Glutamatergic neuron (in vitro differentiated cells): ENCODE measurements at places on chromosomes 6 and 20. TPM values are rescaled to one million over a fixed set of nuclear protein-coding genes. Genes with fewer than 3 reads are reported as not detected.

The KIFC1 gene
- 14.8 TPM for total RNA-seq

The SYTL3 gene
- 2.8 TPM for total RNA-seq

The WFDC5 gene
- total RNA-seq: not detected

The LPA gene
- total RNA-seq: 1.9 TPM

- H3K4me1 ChIP-seq: no peaks in the 10 kb centered on the region
- no peak overlapping the region for H3K27ac ChIP-seq
- no peak for DNase-seq
- H3K27me3 ChIP-seq: peaks cover 2% of the 10 kb centered on the region
- H3K36me3 ChIP-seq: peaks cover 4% of the 10 kb centered on the region
Observed at GRCh38 chr20:51588762-51589161, 46.2 kb upstream of the NFATC2 start.

- no peaks in the 10 kb centered on the region for H3K36me3 ChIP-seq
- DNase-seq: no peak
- H3K4me3 ChIP-seq: no peak overlapping the region
- no peak overlapping the region for H3K27ac ChIP-seq
- H3K4me1 ChIP-seq: peaks cover 4% of the 10 kb centered on the region
Observed at GRCh38 chr20:7971536-7972280, 31.4 kb upstream of the HAO1 start.

- H3K4me3 ChIP-seq: peak overlapping the region; percentile 93
- no peaks in the 10 kb centered on the region for H3K36me3 ChIP-seq
- peaks cover 5% of the 10 kb centered on the region for H3K27me3 ChIP-seq
- peaks cover 10% of the 10 kb centered on the region for H3K4me1 ChIP-seq
Observed at GRCh38 chr6:2245877-2246863, 765 bp upstream of the GMDS start.

- H3K36me3 ChIP-seq: no peaks in the 10 kb centered on the region
- H3K4me3 ChIP-seq: peak overlapping the region; percentile 77
Observed at GRCh38 chr6:158799051-158799792, 19.9 kb downstream of the EZR start.

DNA sequence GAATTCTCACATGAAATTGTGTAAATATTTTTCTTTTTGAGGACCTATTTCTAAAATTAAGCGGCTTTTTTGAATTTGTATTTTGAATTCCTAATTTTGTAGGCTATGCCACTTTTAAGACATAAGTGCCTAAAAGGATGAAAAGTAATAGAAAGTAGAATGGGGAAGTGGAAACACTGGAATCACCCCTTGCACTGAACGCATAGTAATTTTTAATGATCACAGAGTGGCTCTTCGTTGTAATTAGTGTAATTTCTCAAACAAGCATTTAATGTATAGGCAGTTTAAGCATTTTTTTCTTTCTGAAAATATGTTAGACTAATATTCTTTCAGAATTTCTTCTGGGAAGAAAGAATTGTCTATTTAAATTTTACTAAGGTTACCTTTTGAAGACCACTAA, 73.2 kb downstream of the ARID1B start:
- H3K4me1 ChIP-seq: peaks cover 71% of the 10 kb centered on the region
- DNase-seq: no peak
- H3K27ac ChIP-seq: no peak overlapping the region

DNA sequence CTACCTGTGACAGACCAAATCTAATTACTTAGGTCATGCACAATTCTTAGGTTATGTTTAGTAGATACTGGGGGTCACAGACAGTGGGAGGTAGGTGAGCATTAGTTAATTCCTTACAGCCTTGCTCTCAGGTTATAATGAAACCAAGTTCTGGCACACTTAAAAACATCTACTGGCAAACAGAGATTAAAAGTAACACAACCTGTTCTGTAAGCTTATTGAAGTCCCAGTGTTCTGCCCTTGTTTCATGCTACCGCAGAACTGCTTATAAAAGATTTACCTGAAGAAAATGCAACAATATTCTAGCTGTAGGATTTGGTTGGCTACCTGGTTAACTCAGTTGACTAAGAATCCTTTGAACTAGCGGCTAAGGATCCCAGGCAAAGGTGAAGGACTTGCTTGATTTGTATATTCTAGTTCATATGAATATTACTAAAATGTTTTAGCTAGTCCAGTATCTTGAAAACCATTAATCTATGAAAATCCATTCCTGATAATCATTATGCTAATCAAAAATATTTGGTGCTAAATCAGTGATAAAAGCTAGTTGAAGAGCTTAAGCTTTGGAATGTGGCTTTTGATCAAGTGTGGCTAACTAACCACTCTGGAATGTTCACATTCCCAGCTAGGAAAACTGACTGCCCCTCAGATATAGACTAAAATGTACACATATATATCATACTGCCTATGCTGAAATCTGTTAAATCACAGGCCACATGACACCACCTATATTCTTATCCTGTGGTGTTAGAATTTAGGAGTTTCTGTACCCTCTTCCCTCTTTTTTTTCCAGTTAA, 7.2 kb downstream of the PEX3 start:
- no peak overlapping the region for H3K4me3 ChIP-seq
- no peak for DNase-seq
- no peaks in the 10 kb centered on the region for H3K36me3 ChIP-seq
- H3K27me3 ChIP-seq: no peaks in the 10 kb centered on the region
- H3K27ac ChIP-seq: no peak overlapping the region
- H3K4me1 ChIP-seq: peaks cover 2% of the 10 kb centered on the region

- H3K4me1 ChIP-seq: peaks cover 2% of the 10 kb centered on the region
- no peaks in the 10 kb centered on the region for H3K27me3 ChIP-seq
- H3K4me3 ChIP-seq: no peak overlapping the region
- no peak for DNase-seq
- no peak overlapping the region for H3K27ac ChIP-seq
- no peaks in the 10 kb centered on the region for H3K36me3 ChIP-seq
Observed at GRCh38 chr20:12217382-12217781, 299.7 kb downstream of the BTBD3 start.

DNA sequence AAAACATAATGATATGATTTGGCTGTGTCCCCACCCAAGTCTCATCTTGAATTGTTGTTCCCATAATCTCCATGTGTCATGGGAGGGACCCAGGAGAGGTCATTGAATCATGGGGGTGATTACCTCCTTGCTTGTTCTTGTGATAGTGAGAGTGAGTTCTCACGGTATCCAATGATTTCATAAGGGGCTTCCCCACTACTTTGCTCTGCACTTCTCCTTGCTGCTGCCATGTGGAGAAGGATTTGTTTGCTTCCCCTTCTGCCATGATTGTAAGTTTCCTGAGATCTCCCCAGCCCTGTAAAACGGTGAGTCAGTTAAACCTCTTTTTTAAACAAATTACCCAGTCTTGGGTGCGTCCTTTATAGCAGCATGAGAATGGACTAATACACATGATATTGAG, 156.8 kb upstream of the PLCB4 start:
- peaks cover 19% of the 10 kb centered on the region for H3K4me1 ChIP-seq
- H3K4me3 ChIP-seq: no peak overlapping the region
- DNase-seq: no peak
- peaks cover 3% of the 10 kb centered on the region for H3K27me3 ChIP-seq
- H3K36me3 ChIP-seq: peaks cover 19% of the 10 kb centered on the region
- peak overlapping the region; percentile 17 for H3K27ac ChIP-seq

DNA sequence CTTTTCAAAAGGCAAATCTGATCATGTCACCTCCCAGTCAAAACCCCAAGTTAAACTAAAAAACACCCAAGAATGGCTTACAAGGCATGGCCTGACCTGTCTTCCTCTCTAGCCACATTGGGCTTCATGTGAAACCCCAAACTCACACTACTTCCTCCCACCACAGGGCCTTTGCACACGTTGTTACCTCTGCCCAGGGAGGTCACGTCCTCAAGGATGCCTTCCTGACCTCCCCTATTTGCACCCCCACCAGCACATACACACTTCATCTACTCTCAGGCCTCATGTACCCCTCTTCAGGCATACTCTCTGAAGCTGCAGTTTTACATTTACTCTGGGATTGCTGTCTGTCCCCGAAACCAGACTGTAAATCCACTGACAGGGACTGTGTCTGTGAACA, 6.1 kb downstream of the EZR start:
- H3K27me3 ChIP-seq: peaks cover 10% of the 10 kb centered on the region
- peaks cover 75% of the 10 kb centered on the region for H3K4me1 ChIP-seq
- DNase-seq: no peak
- H3K36me3 ChIP-seq: peaks cover 10% of the 10 kb centered on the region
- peak overlapping the region; percentile 53 for H3K27ac ChIP-seq

DNA sequence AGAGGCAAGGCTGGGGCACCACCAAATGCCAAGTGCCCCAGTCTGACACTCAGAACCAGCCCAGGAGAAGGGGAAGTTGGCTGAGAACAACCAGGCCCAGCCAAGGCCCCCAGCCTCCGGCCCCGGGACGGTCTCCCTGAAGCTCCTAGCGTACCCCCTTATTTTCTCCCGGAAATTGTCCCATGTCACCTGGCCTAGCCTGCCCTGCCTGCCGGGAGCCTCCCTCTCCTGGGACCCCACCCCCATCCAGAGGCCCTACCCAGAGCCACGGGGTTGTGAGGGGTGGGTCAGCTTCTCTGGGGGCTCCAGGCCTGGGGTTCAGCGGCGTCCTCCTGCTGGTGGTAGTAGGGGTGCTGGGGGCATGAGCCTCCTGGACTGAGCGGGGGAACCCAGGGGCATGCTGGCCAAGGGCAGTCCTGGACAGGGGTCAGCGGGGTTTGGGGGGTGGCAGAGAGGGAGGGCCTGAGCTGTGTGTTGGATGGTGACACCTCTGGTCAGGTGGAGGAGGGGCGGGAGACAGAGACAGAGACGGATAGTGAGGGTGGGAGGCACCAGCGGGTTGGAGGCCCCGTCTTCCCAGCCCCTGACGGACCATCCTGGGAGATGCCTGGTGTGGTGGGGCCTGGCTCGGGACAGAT, 7.9 kb upstream of the SLCO4A1 start:
- H3K27ac ChIP-seq: no peak overlapping the region
- no peaks in the 10 kb centered on the region for H3K36me3 ChIP-seq
- H3K27me3 ChIP-seq: peaks cover 14% of the 10 kb centered on the region
- DNase-seq: no peak
- H3K4me1 ChIP-seq: peaks cover 41% of the 10 kb centered on the region

- H3K4me3 ChIP-seq: peak overlapping the region; percentile 11
- DNase-seq: no peak
- H3K27me3 ChIP-seq: peaks cover 11% of the 10 kb centered on the region
- H3K27ac ChIP-seq: no peak overlapping the region
Observed at GRCh38 chr6:169726963-169727362, 2.7 kb upstream of the PHF10 start.

DNA sequence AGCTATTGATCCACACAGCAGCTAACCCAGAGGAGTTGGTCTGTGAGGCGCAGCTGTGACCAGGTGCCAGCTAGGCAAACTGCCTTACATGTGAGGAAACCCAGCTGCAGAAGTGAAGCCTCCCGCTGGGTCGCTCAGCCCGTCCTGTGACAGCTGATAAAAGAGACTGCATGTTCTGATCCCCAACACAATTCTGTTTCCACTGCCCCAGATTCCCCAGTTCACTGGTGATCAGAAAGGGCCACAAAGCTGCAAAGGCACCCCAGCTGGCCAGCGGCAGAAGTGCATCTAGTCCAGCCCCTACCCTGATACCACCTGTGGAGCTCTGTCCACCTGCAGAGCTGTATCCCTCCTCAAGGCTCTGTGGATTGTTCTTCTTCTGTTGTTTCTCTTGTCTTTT, 64.5 kb downstream of the CTNNBL1 start:
- peak; percentile 61 for DNase-seq
- peak overlapping the region; percentile 11 for H3K27ac ChIP-seq
- no peaks in the 10 kb centered on the region for H3K36me3 ChIP-seq
- peaks cover 39% of the 10 kb centered on the region for H3K4me1 ChIP-seq
- H3K27me3 ChIP-seq: no peaks in the 10 kb centered on the region

- peaks cover 4% of the 10 kb centered on the region for H3K27me3 ChIP-seq
- DNase-seq: no peak
- peaks cover 39% of the 10 kb centered on the region for H3K4me1 ChIP-seq
- H3K36me3 ChIP-seq: no peaks in the 10 kb centered on the region
- no peak overlapping the region for H3K27ac ChIP-seq
Observed at GRCh38 chr6:139472351-139473015, 98.0 kb upstream of the CITED2 start.

DNA sequence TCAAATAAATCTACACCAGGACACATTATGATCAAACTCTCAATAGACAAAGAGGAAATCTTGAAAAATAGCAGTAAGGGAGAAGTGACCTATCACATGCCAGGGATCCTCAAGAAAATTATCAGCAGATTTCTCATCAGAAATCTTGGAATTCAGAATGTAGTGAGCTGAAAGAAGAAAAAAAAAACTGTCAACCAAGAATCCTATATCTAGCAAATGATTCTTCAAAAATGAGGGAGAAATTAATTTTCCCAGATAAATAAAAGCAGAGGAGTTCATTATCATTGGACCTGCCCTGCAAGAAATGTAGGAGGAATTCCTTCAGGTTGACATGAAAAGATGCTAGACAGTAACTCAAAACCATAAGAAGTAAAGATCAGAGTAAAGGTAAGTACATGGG, 363.6 kb downstream of the TFAP2A start:
- no peak overlapping the region for H3K27ac ChIP-seq
- H3K27me3 ChIP-seq: no peaks in the 10 kb centered on the region
- peaks cover 6% of the 10 kb centered on the region for H3K36me3 ChIP-seq
- no peak for DNase-seq
- H3K4me1 ChIP-seq: no peaks in the 10 kb centered on the region

- no peak overlapping the region for H3K27ac ChIP-seq
- H3K4me3 ChIP-seq: no peak overlapping the region
- H3K4me1 ChIP-seq: no peaks in the 10 kb centered on the region
- DNase-seq: no peak
- no peaks in the 10 kb centered on the region for H3K27me3 ChIP-seq
Observed at GRCh38 chr6:45780523-45780922, 235.1 kb downstream of the CLIC5 start.

DNA sequence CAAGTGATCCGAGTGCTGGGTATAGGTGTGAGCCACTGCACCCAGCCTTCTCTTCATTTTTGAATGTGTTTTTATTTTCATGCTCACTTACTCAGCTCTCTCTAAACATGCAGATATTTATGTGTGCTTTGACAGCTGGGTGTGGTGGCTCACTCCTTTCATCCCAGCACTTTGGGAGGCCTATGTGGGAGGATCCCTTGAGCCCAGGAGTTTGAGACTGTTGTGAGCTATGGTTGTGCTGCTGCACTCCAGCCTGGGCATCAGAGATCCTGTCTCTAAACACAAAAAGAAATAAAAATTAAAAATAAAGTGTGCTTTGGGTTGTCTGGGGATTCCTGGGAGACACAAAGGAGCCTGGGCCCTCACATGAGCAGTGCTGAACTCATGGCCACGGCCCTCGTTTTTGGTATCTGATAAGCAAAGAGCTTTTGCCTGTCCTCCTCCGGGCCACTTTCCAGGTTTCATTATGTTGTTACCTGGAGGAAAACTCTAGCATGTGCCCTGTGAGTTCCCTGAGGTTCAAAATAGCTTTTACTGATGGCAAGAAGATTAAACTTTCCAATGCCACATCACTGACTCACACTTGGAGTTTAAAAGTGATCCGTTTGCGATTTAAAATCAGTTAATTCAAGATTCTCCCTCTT, 78.5 kb downstream of the CD164 start:
- no peaks in the 10 kb centered on the region for H3K27me3 ChIP-seq
- no peaks in the 10 kb centered on the region for H3K36me3 ChIP-seq
- peaks cover 20% of the 10 kb centered on the region for H3K4me1 ChIP-seq
- DNase-seq: no peak
- H3K27ac ChIP-seq: no peak overlapping the region
